ENCODE measurements at places on chromosomes 16 and 17. TPM values are rescaled to one million over a fixed set of nuclear protein-coding genes. Genes with fewer than 3 reads are reported as not detected.

The KIF2B gene
- 0.17 TPM for total RNA-seq

The HS3ST4 gene
- total RNA-seq, result not detected

The HOXB7 gene
- total RNA-seq, result 17.8 TPM

The CDRT15 gene
- total RNA-seq, result not detected
